SJSA1 (cell line): ENCODE measurements at places on chromosomes 4 and X. TPM values are rescaled to one million over a fixed set of nuclear protein-coding genes. Genes with fewer than 3 reads are reported as not detected.

The FAM9B gene
- not detected in 2 replicates for total RNA-seq

GRCh38 chr4:85488416-85488815, 13.5 kb downstream of the ARHGAP24 start:
- no peaks in the 10 kb centered on the region for H3K27me3 ChIP-seq
- no peak overlapping the region for H3K27ac ChIP-seq
- peaks cover 12% of the 10 kb centered on the region for H3K4me1 ChIP-seq
- no peak for DNase-seq

GRCh38 chrX:12149670-12150407, 11.6 kb downstream of the FRMPD4 start:
- DNase-seq, result no peak
- H3K4me1 ChIP-seq, result no peaks in the 10 kb centered on the region
- H3K36me3 ChIP-seq, result no peaks in the 10 kb centered on the region
- no peak overlapping the region for H3K4me3 ChIP-seq

- no peaks in the 10 kb centered on the region for H3K36me3 ChIP-seq
- no peak for DNase-seq
- no peak overlapping the region for H3K4me3 ChIP-seq
- H3K27ac ChIP-seq, result no peak overlapping the region
- no peaks in the 10 kb centered on the region for H3K27me3 ChIP-seq
Observed at GRCh38 chr4:7351014-7351413, 83.7 kb downstream of the PSAPL1 start.

GRCh38 chr4:6938237-6938636, 28.6 kb downstream of the TBC1D14 start:
- no peak overlapping the region for H3K27ac ChIP-seq
- no peaks in the 10 kb centered on the region for H3K27me3 ChIP-seq
- no peak overlapping the region for H3K4me3 ChIP-seq
- H3K4me1 ChIP-seq, result peaks cover 25% of the 10 kb centered on the region
- DNase-seq, result no peak

DNA sequence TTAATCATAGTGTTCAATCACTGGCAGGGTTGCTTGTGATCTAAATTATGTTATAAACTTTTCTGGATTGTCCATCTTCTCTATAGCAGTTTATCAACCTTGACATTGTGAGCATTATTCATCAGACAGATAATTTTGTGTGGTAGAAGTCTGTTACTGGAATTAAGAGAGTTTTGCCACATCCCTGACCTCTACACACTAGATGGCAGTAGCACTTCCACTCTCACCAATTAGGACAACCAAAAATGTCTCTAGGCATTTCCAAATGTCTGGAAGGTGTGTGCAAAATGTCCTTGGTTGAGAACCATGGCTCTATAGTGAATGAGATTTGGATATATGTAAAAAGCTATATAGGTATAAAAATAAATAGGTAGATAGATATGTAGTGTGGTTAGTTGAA, 324.1 kb upstream of the FAM47C start:
- H3K4me1 ChIP-seq, result no peaks in the 10 kb centered on the region
- DNase-seq, result no peak
- H3K36me3 ChIP-seq, result no peaks in the 10 kb centered on the region
- H3K4me3 ChIP-seq, result no peak overlapping the region
- H3K27ac ChIP-seq, result no peak overlapping the region
